ENCODE measurements at places on chromosomes 7 and 10.

- DNase-seq, result no peak
Observed at GRCh38 chr10:16681521-16681920, 135.7 kb downstream of the RSU1 start.

DNA sequence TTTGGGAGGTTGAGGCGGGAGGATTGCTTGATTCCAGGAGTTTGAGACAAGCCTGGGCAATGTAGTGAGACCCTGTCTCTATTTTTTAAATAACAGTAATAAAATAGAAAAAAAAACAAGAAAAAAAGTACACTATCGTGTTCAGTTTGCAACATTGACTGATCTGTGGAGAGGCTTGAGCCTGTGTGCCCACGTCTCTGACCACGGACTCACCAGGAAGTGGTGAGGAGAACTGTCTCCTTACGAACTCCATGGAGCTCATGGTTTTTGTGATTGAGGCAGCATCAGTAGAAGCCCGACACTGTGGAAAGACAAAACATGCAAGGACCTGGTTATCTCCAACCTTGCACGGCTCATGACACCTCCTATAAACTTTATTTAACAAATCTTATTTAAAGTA, 23.9 kb upstream of the DNAJB6 start:
- DNase-seq, result no peak

GRCh38 chr7:10740805-10741204, 232.9 kb upstream of the PHF14 start:
- DNase-seq, result no peak

DNA sequence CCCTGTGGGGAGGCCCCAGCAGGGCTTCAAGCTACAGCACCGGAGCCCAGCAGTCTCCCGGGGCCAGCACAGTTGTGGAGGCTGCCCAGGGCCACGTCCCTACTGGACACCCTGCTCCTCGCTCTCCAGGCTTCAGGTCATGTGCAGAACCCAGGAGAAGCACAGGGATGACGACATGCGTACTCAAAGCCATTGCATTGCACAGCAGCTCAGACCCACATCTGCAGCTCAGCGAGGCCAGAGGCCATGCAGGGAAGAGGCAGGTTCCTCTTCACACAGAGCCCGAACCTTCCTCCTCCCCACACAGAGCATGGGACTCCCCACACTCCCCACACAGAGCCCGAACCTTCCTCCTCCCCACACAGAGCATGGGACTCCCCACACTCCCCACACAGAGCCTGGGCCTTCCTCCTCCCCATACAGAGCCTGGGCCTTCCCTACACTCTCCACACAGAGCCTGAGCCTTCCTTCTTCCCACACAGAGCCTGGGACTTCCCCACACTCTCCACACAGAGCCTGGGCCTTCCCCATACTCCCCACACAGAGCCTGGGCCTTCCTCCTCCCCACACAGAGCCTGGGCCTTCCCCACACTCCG, 12.3 kb downstream of the CFAP46 start:
- no peak for DNase-seq

DNA sequence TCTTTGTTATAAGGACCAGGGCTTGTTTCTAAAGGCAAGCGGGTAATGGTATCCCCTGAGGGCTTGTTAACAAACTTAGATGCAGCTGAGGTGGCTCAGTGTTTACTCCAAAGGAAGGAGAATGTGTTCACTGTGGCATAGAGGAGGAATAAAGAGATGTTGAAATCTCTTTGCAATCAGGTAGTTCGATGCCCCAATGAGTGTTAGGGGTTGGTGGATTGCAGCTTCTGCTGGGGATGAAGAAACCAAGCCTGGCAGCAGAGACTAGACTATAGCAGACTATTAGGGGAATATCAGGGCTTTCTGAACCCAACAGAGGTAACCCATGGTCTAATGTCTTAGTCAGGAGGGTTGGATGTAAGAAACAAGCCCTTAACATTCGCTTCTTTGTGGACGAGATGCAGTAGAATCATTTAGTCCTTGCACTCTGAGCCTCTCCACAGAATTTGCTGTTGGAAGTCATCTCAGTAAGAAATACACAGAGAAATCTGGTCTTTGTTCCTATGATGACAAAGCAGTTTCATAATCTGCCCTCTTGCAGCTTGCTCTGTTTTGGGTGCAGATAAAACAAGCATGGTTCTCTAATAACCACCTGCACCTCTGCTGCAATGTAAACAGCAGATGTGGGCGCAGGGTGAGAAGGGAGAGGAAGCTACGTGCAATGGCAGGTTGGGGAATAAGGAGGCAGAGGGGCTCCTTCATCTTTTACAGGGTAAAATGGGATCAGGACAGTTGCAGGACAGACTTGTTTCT, 108.6 kb downstream of the NRF1 start:
- DNase-seq, result no peak

DNA sequence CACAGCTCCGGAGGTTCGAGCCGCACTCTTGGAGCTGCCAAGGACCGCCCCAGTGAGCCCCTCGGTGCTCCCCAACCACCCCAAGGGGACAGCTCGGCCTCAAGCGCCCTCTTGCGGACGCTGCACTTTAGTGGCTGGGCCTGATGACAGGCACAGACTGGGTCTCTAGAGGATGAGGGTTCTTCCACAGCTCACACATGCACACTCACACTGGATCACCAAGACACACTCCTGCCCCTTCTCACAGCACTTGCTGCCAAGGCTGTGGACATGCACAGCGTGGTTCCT, 2.1 kb downstream of the RET start:
- DNase-seq, result no peak

DNA sequence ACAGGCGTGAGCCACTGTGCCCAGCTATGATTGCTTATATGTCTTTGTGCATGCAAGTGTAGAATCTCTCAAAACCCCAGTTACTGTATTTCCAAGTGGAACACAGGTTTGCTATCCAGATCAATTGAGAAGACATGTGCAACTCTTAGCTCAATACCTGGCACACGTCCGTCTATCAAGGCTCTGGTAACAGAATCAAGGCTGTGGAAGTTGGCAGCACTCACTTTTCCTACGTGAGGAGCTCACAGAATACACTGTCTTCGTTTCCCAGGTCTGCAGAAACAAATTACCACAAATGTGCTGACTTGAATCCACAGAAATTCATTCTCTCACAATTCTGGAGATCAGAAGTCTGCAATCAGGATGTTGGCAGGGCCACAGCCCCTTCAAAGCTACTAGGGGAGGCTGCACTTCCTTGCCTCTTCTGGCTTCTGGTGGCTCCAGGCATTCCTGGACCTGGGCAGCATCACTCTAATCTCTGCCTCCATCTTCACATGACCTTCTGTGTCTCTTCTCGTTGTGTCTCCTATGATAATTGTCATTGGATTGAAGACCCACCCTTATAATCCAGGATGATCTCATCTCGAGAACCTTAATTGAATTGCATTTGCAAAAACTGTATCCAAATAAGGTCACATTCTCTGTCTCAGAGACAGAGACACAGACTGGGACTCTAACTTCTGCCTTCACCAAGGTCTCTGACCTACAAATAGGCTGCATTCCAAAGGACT, 84.8 kb upstream of the C7orf33 start:
- DNase-seq, result no peak

GRCh38 chr10:15518250-15518649, 147.2 kb upstream of the FAM171A1 start:
- DNase-seq, result no peak

GRCh38 chr7:122136639-122137245, 7.3 kb downstream of the AASS start:
- DNase-seq, result no peak

GRCh38 chr10:62681211-62681940, 123.1 kb upstream of the ADO start:
- DNase-seq, result peak; percentile 79

GRCh38 chr10:125103924-125104323, 56.4 kb downstream of the CTBP2 start:
- DNase-seq, result no peak

DNA sequence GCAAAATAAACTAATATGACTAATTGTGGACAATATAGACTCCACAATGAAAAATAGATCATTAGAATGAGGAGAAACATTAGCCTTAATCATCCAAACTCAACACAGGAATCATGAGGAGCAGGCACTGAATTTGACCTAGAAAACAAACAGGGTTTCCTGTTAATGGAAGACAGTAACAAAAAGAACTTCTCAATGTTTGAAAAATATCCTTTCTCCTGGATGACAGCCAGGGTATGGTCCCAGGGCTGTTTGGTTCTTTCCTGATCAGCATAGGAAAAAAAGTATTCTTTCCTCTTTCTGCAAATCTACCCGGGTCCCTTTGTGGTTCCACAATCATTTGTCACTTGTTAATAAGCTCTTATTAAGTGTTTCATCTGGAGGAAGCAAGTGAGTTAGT, 145.3 kb upstream of the SVIL start:
- DNase-seq, result no peak

GRCh38 chr7:7569615-7570014, 2.9 kb downstream of the MIOS start:
- no peak for DNase-seq

DNA sequence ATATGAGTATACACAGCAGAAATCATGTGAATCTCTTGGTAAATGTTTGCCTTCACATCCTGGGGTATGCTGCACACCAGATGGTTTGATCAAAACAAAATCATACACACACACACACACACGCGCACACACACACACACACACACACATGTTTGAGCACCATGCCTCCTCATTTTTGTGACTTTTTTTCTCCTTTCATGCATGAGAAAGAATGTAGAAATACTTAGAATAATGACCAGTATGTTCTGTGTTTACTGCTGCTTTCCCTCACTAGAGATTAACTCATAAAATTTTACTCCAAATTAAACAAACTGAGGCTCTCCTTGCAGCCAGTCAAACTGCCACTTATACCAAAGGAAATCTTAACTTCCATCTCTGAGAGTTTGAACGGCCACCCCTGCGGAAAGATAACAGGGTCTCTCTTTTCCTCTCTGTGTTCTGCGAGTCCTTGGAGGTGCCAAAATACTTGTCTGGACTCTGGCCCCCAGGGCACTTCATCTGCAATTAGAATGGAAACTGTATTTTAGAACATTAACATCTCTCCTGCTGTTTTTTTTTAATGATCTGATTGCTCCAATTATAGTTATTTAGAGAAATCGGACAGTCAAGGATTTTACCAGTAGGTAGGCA, 320.8 kb upstream of the NFE2L3 start:
- no peak for DNase-seq

GRCh38 chr7:131745390-131746248, 189.2 kb upstream of the PODXL start:
- no peak for DNase-seq

- no peak for DNase-seq
Observed at GRCh38 chr7:100102950-100103840, 1.8 kb downstream of the AP4M1 start.

- no peak for DNase-seq
Observed at GRCh38 chr7:84712374-84713121, 474.3 kb downstream of the SEMA3D start.

- DNase-seq, result no peak
Observed at GRCh38 chr10:102534333-102534732, 30.6 kb downstream of the SUFU start.

DNA sequence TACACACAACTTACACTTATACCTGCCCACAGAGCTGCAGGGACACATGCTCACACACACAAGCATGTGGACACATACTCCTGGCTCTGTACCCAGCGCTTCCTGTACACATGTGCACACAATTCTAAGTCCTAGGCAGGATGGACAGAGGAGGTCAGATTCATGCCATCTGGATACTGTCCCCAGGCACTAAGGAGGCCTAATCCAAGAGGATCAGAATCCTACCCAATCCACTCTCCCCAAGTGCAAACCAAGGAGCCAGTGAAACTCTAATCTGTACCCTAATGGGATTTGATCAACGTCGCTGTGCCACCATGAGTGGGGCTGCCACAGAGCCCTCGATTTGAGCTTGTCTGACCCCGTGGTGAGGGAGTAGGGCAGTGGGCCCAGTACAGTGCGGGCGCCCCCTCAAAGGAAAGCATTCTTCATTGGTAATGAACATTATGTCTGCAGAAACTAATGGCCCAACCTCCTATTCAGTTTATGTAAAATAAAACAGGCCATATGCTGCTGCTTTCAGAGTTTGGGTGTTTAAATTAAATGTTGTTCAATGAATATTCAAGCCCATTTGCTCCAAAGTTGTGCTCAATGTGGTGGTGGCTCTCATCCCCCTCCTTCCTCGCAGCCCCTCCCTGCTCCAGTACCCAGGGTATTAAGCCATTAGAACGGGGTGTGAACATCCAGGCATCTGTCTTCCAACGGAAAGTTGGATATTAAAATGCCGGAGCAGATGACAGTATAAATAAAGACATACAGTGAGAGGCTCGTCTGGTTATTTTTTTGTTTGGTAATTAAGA, 26.4 kb downstream of the RPS24 start:
- DNase-seq, result no peak

DNA sequence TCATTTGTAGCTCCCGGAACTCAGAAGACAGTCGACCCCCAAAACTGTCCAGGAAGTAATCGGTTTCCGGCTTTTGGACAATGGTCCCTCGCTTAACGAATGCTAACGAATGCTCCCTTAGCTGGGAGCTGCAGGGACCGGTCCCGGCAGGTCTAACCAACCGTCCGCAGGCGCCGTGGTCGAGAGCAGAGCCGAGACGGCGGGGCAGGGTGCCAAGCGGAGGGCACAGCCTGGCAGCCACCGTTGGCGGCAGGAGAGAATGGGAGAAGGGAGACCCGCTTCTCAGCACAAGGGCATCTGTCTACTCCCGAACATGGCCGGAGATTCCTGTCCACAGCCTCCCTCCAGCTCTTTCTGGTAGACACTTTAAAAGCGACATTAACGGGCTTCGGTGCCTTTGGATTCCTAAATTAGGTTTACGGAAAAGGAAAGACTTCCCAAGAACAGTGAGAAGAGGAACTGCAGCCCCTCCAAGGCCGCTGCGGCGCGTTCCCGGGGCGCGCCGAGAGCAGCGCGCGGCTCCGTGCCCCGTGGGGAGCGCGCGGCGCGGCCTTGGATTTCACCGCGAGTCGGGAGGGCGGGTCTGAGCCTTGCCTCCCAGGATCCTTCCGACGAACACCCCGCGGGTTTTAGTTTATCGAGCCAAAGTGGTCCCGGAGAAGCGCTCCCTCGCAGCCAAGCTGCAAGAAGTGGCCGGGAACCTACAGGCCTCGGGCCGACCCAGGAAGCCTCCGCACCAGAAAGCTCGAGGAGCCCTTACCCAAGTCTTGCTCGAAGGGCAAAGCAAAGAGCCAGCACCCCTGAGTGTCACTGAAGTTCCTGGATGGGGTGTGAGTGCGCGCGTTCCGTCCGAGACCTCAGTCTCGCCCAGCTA, 3.6 kb upstream of the TBX20 start:
- DNase-seq, result no peak

- no peak for DNase-seq
Observed at GRCh38 chr7:120955577-120956149, 5.1 kb downstream of the ING3 start.

All from activated CD8-positive, alpha-beta memory T cell treated with anti-CD3 and anti-CD28 coated beads, Interleukin-2, amount 50 U/mL, for 4 hours (primary cell).